Renal cortical epithelial cell (primary cell): ENCODE measurements at places on chromosomes 12 and 14. TPM values are rescaled to one million over a fixed set of nuclear protein-coding genes. Genes with fewer than 3 reads are reported as not detected.

GRCh38 chr14:90060312-90060964 is 1.4 kb upstream of the KCNK13 start:
- DNase-seq: no peak

DNA sequence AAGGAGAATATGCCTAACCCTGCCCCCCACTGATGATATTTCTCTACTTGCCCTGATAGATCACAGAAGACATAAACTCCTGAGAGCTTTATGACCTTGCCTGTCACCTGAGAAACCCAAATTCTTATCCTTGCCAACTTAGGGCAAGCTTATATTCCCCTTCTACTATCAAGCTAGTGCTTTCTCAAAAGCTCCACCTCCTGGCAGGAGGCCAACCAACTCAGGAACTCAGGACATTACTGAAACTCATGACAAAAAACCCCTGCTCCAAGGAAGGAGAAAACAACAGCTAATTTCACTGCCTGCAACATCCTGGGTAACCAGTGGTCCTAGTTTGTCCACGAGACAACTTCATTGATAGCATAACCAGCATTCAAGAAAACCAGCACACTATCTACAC is 60.9 kb upstream of the FSCB start:
- DNase-seq: no peak

- DNase-seq: no peak
Observed at GRCh38 chr14:54216827-54217226, 180.0 kb upstream of the CDKN3 start.

- no peak for DNase-seq
Observed at GRCh38 chr14:52950410-52950897, 396 bp downstream of the FERMT2 start.

GRCh38 chr14:105299654-105300541 is 903 bp downstream of the BRF1 start:
- no peak for DNase-seq

DNA sequence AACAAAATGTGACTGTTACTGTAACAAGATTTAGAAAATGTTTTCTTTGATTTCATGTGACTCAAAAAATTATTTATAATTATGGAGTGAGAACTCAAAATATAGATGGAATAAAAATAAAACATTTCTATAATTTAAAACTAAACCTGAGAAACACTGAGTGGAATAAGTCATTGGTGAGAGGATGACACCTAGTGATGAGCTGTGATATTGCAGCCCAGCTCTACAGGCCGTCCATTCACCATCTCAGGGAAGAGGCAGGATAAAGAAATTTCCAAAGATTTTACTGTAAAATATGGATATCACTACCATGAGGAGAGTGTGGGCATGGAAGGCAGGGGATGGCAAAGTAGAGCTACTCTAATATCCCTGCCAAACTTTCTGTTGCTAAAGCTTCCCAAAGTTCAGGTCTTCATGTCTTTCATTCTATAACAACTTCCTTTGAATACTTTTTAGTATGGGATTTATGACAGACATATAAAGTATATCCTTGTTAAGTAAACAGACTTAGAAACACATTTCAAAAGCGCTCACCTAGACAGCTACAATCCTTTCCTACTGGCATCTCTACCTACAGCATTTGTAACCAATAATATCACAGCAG is 308.0 kb downstream of the ITPR2 start:
- DNase-seq: peak; percentile 19

DNA sequence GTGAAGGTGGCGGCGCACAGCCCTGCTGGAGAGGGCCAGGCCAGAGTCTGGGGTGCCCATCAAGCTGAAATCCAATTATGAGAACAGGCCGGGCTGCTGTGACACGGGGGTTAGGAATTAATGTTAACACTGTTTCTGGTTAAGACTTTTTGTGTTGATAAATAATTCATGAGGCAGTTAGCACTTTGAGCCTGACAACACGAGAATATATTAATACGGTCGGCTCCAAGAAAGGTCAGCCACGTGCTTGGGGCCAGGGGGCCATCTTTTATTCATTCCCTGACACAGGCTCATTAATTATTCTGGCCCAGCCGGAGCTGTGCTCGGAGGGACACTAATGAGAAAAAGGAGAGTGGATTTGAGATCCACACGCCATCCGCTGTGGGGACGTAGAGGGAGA is 45.1 kb downstream of the FBRSL1 start:
- DNase-seq: peak; percentile 30

- DNase-seq: peak; percentile 56
Observed at GRCh38 chr14:51014086-51014485, 69.8 kb upstream of the PYGL start.

Gene FAM181A
- total RNA-seq: not detected in 2 replicates
